CD4-positive, alpha-beta T cell treated with Interleukin-15 for 4 hours (primary cell): ENCODE measurements at places on chromosomes 11 and 22.

GRCh38 chr22:25048659-25049647 lies 96.4 kb downstream of the KIAA1671 start:
- DNase-seq, result peak; percentile 68

DNA sequence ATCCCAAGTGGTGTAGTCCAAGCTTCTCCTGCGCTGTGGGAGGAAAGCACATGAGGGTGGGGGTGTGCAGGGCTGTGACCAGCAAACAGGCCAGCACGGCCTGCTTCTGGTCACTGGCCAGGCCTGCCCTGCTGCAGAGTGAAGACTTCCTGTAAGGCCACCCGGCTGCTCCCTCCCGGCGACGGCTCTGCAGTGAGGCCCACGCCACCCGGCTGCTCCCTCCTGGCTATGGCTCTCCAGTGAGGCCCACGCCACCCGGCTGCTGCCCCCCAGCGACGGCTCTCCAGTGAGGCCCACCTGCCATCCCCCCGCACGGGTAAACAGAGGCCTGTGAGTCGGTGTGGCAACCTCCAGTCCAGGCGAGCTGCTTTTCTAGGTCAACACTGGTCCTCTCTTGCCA lies 31.4 kb upstream of the BRSK2 start:
- DNase-seq, result no peak

DNA sequence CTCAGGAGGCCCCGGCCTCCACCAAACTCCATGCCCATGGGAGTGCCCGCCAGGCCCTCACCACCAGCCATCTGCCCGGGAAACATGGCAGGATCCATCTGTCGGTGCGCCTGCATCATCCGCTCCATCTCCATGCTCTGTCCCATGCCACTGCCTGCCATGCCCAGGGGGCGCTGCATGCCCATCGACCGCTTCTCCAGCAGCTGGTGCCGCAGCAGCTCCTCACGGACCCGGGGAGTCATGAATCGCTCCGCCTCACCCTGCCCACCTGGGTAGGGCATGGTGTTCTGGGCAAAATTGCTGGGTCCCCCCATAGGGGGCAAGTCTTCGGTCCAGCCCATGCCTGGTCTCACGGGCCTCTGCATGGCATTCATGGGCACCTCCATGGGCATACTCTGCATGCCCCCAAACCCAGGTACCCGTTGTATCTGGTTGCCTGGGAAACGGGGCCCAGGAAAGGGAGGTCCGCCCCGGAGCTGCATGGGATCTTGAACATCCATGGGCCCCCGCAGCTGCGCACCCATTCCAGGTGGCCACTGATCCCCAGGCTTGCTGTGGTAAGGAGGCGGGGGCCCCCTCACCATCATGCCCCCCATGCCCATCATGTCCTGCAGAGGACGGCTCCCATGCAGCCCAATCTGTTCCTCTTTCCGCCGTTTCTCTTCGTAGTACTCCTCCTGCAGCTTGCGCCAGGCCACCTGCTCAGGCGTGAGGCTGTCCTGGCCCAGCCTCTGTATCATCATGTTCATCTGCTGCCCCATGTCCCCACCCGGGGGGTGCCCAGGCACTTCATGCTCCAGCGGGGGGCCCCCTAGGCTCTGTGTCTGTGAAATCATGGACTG lies 18.0 kb downstream of the CXCR5 start:
- DNase-seq, result no peak

- DNase-seq, result no peak
Measured at GRCh38 chr22:44057401-44057987, 33.4 kb downstream of the PARVB start.

- DNase-seq, result no peak
Measured at GRCh38 chr11:69817265-69818230, 1.7 kb downstream of the FGF3 start.
